Stimulated activated CD4-positive, alpha-beta T cell treated with anti-CD3 and anti-CD28 coated beads, TNF-alpha, amount 100 ng/mL, for 48 hours (primary cell): ENCODE measurements at places on chromosomes 7 and 10.

DNA sequence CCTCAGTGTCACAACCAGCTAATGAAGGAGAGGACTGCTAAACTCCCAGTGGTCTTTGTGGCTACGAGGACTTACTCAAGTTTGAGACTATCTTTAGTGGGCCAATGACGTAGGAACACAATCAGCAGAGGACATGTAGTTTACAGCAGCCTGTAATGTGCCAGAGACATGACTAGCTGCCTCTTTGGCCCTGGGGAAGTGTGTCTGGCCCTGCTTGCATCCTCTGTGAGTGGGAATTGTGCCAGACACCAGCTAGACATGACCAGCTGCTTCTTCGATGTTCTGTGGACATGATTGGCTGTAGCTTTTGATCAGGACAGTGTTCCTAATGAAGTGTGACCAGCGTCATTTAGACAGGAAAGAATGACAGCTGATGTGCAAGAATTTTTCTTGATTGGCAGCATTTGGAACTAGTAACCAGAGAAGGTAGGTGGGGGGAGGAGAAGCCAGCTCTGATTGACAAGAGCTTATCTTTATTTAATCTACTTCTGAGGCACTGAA, 141.7 kb downstream of the AUTS2 start:
- DNase-seq, result no peak

DNA sequence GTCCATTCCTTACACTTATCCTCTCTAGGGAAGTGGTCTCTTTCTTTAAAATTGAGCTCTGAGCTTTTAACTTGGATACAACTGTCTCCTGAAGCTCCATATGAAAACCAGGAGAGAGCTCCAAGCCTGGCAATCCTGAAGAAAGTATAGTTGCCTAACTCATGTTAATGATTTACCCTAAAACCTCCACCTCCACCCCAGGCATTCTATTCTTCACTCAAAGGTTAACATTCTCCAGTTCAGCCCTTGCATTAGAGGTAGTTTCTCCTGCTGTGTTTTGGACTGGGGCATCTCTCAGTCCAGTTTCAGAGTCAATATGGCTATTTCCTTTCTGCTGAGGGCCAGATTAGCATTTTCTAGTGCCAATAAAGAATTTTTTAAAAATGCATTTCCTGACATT, 195.5 kb downstream of the SLC25A13 start:
- DNase-seq, result no peak

DNA sequence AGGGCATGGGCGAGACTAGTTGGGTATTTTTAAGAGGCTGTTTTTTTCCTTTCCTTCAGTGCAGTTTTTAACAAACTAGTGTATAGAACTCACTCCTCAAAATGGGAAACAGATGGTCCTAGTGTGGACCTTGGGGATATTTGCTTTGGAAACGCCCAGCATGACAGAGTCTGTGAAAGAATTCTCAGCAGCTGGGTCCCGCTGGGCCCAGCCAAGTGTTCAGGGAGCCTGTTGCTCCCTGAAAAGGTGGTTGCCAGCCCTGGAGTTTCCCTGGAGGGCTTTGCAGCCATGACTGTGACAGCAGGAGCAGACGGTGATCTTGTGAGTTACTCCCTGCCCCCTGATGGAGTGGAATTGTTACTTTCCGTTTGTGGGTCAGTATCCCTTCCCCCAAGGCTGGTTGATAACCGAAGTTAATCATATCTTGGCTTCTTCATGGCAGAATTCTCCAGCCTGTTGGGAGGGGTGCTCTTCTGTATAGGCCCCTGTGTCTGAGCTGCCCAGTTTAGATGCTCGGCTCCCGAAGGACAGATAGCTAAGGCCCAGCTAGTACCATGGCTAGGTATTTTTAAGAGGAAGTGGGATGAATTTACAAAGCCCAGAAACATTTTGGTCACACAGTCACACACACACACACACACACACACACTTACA, 278.6 kb upstream of the HABP2 start:
- no peak for DNase-seq

GRCh38 chr10:128751284-128751683, 625.1 kb upstream of the MKI67 start:
- DNase-seq, result no peak

GRCh38 chr10:52639652-52640051, 132.9 kb downstream of the MBL2 start:
- DNase-seq, result no peak

GRCh38 chr7:129816742-129817141, 136.0 kb downstream of the UBE2H start:
- DNase-seq, result no peak

DNA sequence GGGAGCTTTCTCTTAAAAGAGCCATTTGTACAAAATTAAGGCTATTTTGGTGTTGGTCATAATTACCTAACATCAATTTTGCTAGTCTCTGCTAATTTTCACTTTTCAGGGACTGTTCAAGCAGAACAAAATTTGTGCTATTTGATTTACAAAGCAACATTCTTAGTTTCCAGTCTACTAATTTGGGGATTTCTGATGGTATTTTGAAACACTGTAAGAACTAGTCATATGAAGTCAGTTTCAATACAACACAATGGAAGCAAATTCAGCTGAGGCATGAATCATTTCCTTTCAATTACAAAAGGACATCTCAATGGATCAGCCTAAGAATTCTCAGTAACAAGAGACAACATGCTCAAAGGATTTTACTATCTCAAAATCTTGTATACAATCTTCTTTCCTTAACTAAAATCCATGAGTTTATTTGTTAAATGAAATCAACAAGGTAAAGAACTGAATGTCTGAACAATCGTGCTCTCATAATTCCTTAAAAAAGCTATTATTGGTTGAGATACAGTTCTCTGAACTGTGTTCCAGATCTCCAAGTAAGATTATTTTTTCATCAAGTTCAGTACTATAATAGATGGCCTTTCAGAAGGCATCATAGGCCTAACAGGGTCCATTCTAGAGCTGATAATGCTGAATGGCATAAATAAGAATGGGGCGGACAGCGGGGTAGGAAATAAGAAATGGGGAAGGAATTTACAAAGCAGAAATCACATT, 144.6 kb downstream of the NRCAM start:
- DNase-seq, result no peak

DNA sequence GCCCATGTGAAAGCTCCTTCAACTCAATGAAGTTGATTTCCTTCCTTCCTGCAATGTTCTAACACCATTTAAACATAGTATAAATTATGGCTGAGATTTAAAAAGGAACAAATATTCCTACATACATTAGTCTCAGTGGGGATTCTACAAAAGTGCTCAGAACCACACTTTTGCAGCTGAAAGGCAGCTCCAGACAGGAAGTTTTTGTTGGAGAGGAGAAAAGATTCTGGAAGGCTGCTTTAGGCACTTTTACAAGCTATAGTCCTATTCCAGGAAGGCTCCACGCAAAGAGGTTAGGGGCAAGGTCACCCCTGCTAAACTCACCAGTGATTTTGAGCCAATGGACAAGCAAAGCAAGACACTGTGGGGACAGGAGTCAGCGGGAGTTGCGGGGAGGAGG, 179.2 kb upstream of the CDCA7L start:
- no peak for DNase-seq

GRCh38 chr7:117993377-117994003, 120.2 kb upstream of the CTTNBP2 start:
- DNase-seq, result no peak

DNA sequence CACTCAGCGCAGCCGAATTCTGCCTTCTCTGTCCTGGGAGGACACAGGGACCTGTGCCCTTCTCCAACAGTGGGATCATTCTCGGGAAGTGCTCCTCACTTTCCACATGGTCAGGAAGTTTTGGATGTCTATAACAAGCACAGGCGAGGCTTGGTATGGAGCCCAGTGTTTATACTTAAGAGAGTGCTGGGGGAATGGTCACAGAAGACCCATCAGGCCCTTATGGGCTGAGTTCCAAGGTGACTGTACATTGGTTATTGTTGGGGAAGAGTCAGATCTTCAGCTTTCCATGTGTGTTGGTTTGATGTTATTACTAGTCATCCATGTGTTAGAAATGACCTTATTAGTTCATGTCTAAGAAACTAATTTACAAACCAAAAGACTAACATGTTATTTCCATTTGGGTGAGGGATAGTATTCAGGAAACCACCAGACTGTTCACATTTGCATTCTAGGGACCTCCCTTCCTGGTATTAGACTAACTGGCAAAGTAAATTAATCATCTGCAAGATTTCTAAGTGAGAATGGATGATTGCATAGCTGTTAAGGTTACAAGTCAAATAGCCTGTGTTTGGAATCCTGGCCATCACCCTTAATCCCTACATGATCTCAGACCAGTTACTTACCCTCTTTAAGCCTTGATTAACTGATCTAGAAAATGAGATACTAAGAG, 834.2 kb downstream of the LRMDA start:
- no peak for DNase-seq

- DNase-seq, result peak; percentile 28
Measured at GRCh38 chr7:100483722-100484672, at the start of gene NYAP1. Gene NYAP1, plus strand, starts transcription at chr7:100483927. Its CDS starts 1,385 bp downstream, at chr7:100485312.

DNA sequence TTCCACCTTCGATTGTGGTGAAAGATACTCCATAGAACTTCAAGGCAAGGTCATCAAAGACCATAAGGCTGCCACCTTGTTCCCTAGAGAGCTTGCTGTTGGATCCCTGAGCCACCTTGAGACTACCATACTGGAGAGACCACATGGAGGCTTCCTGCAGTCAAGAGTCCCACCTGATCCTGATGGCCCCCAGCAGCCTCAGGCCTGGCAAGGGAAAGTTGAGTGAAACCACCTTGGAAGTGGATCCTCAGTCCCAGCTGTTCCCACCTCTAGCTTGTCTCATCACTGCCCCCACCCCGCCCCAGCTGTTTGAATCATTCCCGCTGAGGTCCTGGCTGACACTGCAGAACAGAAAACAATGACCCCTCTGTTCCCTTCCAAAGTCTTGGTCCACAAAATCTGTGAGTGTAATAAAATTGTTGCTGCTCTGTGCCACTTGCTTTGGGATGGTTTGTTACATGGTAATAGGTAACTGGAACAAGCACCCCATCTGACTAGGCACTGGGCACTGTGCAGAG, 32.0 kb downstream of the PRLHR start:
- DNase-seq, result no peak

DNA sequence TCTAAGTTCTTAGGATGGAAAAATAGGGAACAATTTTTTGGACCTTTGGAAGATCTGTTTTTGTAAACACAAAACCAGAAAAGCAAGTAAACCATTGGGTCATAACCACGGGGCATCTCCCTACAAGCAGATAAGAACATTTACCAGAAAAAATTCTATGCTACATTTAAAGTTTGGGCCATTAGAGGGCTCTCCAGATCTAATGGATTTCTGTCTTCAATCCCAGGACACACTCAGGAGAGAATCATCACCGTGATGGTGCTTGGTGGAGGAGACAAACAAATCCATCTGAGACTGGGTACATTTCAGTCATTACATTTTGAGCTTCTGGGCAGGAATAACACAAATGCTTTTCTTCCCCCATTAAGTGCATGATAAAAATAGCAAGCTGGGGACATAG, 178.4 kb upstream of the TARP start:
- DNase-seq, result no peak

GRCh38 chr7:130397758-130398073, 17.4 kb downstream of the CPA1 start:
- DNase-seq, result no peak

- no peak for DNase-seq
Measured at GRCh38 chr7:50537417-50537816, 27.8 kb downstream of the DDC start.

GRCh38 chr10:121648059-121648458, 49.8 kb upstream of the FGFR2 start:
- no peak for DNase-seq

DNA sequence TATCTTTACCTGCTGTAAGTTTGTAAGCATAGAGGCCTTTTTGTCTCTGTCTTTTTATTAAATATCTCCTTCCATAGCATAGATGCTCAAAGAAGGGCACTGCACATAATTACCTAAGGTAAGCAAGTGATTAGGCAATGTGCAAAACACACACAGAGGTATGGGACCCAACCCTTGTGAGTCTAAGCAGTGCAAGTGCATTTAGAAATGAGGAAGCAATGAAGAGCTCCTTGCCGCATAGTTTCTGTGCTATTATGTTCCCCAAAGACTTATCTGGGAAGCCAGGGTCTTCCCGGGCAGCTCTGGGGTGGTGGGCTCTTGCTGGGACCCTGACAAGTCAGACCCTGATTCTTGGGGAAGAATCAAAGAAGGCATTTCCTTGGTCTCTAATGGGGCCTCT, 13.5 kb upstream of the MGAM2 start:
- no peak for DNase-seq
